Epithelial cell of proximal tubule (primary cell): ENCODE measurements at places on chromosomes 6 and 20. TPM values are rescaled to one million over a fixed set of nuclear protein-coding genes. Genes with fewer than 3 reads are reported as not detected.

DNA sequence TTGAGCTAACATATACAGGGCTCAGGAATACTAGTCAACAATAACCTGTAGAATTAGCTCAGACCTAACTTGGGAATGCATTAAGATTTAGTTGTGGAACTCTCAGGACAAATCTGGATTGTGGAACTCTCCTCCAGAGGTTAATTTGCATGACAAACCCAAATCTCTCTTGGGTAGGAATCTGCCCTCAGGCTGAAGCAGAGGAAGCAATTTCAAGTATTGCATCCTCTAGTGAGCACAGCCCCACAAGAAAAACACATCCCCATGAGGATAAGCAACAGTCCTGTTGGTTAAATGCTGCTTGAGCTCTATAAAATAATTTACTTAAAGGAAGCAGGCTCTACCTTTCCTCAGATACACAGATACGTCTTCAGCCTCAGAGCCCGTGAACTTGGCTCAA, 170.9 kb upstream of the STXBP5 start:
- DNase-seq = no peak

GRCh38 chr6:29519291-29520010, 31.7 kb upstream of the MAS1L start:
- DNase-seq = no peak

DNA sequence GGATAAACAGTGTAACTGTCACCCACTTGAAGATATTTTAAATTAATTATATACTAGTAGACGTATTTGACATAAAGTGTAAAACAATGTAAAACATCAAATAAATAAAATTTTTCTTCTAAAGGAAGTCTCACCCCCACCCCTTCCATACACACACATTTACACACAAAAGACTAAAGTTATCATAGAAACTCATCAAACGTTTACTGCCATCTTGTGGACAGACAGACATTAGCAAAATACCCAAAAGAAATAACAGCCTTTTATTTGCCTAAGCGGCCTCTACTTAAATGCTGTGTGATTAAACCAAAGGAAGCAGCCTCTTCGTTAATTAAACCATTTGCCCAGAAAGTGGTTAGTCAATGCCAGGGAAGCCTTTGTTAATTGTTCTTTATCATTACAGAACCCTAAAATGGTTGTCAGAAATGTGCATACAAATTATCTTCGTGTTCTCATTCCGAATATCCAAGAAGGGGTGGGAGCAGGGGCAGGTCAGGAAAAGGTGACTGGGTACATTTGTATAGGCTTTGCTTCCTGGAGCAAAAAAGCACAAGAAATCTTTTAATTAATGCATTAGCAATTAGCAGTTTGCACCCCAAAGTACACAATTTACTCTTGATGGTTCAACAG, 176.2 kb upstream of the SASH1 start:
- DNase-seq = no peak

DNA sequence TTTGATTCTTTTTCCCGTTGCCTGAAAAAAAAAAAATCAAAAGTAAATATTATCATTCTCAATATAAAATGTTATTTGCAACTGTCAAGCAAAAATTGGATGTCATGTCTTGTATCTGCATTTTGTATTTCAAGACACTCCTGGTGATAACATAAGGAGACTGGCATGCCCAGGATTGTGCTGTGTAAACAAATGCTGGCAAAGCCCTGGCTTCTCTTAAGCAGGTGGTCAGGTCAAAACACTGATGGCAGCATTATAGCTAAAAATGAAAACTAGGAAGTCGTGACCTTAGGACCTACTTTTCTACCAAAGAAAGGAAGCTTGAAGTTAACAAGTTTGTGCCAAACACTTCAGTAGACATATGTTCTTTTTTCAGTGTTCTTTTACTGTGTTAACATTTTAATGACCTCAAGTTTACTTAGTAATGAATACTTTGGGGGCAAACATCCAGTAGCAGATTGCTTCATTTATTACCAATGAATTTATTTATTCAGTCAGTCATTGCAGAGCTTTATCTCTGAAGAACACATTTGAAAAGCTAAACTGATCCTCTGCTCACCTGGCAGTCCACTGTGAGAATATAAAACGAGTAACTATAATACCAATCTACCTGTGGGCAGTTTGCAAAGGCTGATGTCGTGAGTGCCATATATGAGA, 243.1 kb upstream of the FLRT3 start:
- no peak for DNase-seq

- DNase-seq = no peak
These were observed 51.9 kb upstream of the GNRH2 start for GRCh38 chr20:2991532-2991931.

PPIL6 gene
- total RNA-seq = 0.80 and 2.5 TPM in 2 replicates

MKKS gene
- total RNA-seq = 5.1 and 8.8 TPM in 2 replicates

AIF1 gene
- total RNA-seq = not detected in 2 replicates

SYNDIG1 gene
- 0.12 TPM in 1 of 2 replicates, not detected in the other for total RNA-seq
